ENCODE measurements at places on chromosomes 2 and 18.

GRCh38 chr2:62231541-62231940 lies 35.6 kb downstream of the B3GNT2 start:
- H3K4me1 ChIP-seq = no peaks in the 10 kb centered on the region
- no peak overlapping the region for H3K4me3 ChIP-seq
- no peak overlapping the region for H3K27ac ChIP-seq
- H3K27me3 ChIP-seq = no peaks in the 10 kb centered on the region
- no peak for DNase-seq

DNA sequence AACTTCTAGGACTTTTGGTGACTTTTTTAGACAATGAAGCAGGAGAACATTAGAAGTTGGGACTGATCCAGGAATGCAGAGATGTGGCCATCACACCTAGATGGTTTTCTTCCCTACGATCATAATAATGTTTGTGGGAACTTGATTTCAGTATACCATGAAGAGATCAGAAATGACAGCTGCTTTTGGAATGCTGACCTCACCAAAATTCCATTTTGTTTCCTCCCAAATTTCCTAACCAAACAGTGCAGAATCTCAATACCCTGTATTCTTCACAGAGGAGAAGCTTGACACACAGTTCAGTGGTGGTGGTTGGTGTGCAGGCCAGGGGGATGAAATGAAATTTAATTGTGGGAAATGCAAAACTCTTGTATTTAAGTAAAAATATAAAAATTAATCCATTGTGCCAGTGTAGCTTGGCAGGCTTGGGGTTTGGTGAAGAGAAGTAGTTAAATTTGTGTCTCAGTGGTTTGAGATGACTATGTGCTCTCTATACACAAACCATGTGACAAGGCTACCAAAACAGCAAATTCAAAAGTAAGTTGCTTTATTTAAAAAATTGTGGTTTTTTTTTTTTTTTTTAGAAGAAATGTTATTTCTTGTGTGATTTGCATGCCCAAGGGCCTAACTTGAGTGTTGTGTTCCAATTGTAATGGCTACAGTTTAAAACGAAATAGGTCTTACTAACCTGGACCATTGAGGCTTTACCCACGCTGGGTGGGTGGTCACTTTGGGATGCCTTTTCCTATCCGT lies 252.4 kb downstream of the LPIN1 start:
- no peaks in the 10 kb centered on the region for H3K4me1 ChIP-seq
- peak; percentile 6 for DNase-seq
- no peak overlapping the region for H3K4me3 ChIP-seq

DNA sequence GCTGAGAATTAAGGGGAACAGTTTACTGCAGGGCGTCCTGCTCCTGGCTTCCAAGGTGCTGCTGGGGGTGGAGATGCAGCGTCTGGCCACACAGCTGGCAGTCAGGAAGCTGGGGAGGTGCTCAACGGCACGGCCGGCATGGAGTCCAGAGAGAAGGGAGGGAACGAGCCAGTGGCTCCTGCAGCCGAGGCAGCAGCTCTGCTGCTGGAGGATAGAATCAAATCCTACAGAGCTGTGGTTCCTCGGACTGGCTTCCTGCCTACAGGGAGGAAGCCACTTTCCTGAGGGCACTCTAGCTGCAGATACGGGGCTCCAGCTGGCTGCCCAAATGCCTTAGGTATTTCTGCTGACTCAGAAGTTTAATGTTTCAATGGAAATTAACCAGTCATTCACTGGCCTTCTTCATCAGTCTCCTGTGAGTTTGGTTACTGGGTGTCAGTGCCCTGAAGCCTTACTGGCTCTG lies 266.3 kb downstream of the TWIST2 start:
- no peaks in the 10 kb centered on the region for H3K27me3 ChIP-seq
- DNase-seq = peak; percentile 35
- H3K4me1 ChIP-seq = peaks cover 66% of the 10 kb centered on the region
- H3K36me3 ChIP-seq = peaks cover 9% of the 10 kb centered on the region

DNA sequence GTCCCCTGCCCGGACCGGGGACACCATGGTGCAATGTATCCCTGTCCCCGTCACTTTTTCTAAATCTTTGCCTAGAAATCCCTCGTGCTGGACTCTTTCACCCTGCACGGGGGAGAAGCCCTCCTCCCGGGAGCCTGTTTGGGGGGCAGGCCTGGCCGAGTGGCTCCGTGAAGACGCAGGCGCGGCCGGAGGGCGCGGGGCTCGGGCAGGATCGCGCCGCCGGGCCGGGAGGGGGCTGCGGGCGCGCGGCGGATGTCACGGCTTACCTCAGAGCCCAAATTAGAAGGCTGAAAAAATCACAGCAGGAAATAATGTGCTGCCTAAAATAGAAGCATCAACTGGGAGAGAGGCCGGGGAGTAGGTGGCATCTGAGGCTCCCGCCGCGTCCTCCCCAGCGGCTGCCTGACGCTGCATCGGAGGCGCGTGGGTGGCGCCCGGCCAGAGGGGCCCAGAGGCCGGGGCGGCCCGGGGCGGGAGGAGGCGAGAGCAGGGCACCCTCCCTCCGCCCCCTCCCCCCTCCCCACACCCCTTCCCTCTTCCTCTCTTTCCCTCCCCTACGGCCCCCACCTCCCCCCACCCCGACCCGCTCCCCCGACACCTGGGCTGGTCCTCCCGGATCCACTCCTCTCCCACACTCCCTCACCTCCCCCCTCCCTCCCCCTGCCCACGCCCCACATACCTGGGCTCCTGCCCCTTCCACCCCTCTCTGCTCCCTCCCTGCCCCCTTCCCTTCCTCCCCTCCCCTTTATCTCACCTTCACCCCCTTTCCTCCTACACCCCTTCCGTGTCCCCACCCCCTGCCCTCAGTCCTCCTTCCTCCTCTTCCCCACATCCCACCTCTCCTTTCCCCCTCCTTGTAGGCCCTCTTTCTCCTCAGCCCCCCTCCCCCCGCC lies 51.9 kb downstream of the SLC4A1AP start:
- H3K27me3 ChIP-seq = no peaks in the 10 kb centered on the region
- H3K27ac ChIP-seq = no peak overlapping the region
- H3K36me3 ChIP-seq = no peaks in the 10 kb centered on the region

GRCh38 chr2:61620244-61621159 lies 82.3 kb upstream of the XPO1 start:
- no peak overlapping the region for H3K4me3 ChIP-seq
- no peak overlapping the region for H3K27ac ChIP-seq
- H3K27me3 ChIP-seq = no peaks in the 10 kb centered on the region

DNA sequence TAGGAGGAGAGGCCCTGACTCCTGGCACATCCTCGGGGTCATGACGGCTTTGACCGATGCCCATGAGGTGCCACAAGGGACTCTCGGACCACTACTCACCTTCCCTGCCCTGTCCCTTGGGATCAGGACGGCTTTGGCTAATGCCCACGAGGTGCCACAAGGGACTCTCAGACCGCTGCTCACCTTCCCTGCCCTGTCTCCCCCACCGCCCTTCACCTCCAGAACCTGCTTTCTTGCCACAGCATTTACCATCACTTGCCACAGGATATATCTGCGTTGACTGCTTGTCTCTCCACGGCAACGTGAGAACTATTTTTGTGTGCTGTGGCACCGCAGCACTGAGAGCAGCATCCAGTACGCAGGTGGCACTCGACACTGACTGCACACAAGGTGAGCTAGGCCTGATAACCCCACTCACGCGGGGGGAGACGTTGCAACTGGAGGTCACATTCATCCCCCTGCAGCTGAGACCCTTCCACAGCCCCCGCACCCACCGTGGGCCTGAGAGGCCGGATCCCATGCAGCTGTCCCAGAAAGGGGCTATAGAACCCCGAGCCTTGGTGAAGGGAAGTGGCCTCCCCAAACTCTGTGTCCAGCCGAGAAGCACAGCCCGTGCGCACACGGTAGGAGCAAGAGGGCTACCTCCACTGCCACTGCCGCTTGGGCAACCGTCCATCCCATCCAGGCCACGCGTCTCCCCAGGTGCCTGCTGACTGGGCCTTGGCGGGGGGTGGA lies 47.5 kb downstream of the ANO7 start:
- no peak for DNase-seq
- H3K27ac ChIP-seq = no peak overlapping the region
- peaks cover 10% of the 10 kb centered on the region for H3K4me1 ChIP-seq
- H3K4me3 ChIP-seq = no peak overlapping the region
- H3K27me3 ChIP-seq = no peaks in the 10 kb centered on the region

GRCh38 chr2:238599549-238600505 lies 173.1 kb downstream of the ASB1 start:
- H3K4me1 ChIP-seq = peaks cover 21% of the 10 kb centered on the region
- H3K4me3 ChIP-seq = no peak overlapping the region
- no peaks in the 10 kb centered on the region for H3K27me3 ChIP-seq
- no peaks in the 10 kb centered on the region for H3K36me3 ChIP-seq
